ENCODE measurements at places on chromosomes 7 and 10.
A peak's percentile ranks its signal among the peaks of the same experiment; 100 is the strongest.

DNA sequence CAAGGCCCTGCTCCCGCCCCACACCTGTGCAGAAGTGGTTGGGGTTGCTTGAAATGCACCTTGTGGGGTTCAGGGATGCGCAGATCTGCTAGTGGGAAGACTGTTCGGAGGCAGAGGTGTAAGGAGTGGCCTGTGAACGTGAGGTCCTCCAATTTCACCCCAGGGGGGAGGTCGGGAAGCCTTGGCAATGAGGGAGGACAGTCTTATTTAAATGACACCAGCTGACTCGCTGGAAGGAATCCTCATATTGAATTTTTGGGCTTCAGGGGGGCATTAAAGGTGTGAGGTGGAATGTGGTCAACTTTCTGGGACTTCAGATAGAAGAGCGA, 218.8 kb upstream of the CELF2 start:
- DNase-seq: no peak

DNA sequence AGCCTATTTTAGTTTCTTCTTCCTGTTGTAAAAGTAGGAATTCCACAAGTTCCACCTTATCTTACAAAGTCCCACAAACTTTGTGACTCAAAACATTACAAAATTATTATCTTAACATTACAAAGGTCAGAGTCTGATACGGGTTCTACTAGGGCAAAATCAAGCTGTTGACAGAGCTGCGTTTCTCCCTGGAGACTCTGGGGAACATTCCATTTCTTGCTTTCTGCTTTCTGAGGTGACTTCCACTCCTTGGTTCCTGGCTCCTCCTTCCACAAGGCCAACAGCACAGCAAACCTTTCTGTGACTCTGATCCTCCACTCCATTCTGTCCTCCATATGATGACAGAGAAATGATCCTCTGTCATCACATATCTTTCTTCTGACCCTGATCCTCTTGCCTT, 10.6 kb downstream of the OR2F1 start:
- no peak for DNase-seq

- no peak for DNase-seq
Measured at GRCh38 chr7:33185786-33186185, 56.4 kb downstream of the BBS9 start.

DNA sequence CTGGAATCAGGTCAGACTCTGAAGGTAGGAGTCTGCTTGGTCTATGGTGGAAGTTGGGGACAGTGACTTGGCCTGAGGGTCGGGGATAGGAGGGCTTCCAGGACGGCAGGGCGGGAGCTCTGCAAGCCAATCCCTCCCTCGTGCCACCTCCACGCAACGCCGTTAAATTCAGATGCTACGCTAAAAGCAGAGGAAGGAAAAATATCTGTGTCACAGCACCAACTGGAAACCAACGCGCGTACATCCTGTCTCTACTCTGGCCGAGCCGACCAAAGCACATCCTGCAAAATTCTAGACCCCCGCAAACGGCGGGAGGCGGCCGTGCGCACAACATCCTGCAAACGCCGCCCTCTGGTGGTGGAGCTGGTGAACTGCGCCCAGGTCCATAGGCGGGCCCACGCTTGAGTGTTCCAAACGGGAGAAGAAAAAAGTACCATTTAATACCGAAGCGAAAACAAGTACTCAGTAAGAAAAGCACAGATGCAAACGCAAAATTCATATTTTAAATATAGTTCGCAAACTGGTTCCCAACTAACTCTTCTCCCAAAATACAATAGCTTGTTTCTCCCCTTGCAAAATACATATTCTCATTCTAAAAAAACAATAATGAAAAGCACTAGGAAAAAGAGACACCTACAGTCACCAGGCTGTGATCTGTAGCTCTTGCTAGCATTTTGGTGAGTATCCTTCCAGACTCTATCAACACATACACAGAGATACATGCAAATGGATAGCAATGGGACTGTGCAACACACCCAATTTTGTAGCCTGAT, 45.7 kb upstream of the HSPA12A start:
- DNase-seq: peak; percentile 84

DNA sequence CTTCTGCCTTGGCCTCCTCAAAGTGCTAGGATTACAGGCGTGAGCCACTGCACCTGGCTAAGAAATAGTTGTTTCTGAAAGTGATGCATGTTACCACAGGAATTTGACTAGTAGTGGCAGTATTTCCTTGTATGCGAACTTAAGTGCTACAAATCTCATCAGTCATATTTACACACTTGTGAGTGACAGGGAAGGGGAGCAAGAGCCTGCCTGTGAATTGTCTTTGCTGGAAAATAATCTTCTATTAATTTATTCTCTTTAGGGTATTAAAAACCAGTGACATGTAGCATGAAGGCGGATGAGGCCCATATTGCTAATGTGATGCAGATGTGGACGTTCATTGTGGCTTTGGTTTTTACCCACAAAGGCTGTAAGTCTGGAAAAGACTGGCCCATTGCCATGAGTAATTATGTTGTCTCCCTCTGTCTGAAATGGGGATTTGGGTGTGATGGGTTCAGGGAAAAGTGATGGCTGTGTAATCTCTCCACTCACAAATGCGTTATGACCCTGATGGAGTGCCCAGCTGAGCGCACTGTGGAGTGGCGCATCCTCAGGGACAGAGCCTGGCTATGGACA, 97.6 kb downstream of the CCNY start:
- no peak for DNase-seq

GRCh38 chr10:10685566-10685965, 332.1 kb upstream of the CELF2 start:
- no peak for DNase-seq

DNA sequence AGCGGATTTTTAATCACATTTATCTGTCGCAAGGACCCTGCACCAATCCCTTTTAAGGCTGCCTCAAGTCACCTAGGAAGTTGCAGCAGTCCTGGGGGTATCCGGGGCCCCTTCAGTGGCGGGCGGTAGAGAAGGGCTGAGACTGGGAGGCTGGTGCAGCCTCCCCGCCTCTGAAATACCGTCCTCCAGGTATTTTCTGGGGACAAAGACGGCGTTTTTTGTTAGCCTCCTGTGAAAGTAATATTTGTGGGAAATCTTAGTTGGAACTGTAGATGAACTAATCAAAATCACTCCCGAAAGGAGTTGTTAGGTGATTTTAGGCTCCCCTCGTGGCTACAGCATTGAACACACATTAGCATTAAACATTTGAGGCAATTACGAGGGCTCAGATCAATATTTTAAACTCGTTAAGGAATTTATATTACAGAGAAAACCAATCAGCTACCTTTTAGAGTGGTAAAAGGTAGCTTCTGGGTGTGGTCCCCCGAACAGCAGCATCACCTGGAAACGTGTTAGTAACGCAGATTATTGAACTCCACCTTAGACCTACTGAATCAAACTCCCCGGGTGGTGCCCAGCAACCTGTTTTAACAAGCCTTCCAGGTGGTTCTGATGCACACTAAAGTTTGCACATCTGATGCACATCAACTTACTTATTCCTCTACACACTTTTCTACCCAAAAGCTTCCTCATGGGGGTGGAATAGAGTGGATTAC, 530 bp upstream of the ANXA7 start:
- DNase-seq: no peak

GRCh38 chr7:143953421-143953820, 1.2 kb upstream of the OR2F1 start:
- no peak for DNase-seq
